ENCODE measurements at places on chromosomes 7 and 10.

DNA sequence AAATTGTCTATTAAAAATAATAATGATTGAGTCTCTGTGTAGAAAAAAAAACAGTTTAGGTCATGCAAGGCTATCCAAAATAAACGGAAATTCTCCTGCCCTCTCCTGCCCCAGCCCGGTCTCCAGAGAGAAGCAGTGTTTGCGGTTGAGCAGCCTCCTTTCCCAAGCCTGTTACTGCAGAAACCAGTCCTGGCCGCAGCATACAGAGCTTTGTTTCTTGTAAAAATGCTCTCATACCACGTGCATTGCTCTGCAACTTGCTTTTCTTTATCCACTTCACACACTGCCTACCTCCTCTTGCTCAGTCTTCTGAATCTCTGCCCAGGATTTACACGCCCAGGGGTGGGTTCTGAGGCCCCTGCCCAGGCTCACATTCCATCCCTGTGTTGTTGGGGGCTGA is 34.4 kb upstream of the CUL1 start:
- no peak for DNase-seq

DNA sequence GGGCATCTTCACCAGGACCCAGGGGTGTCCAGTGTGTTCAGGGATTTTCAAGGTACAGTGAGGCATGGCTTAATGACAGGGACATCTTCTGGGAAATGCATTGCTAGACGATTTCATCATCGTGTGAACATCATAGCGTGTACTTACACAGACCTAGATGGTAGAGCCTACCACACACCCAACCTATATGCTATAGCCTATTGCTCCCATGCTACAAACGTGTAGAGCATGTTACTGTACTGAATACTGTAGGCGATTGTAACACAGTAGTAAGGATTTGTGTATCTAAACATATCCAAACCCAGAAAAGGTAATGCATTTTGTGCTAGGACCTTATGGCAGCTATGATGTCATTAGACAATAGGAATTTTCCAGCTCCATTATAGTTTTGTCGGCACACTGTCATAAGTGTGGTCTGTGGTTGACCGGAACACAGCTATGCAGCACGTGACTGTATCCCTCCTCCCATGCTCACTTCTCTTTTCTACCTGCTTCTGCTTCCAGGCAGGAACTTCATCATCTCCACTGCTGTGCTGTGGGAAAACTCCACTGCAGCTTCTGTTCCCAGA is 416.2 kb upstream of the NFE2L3 start:
- DNase-seq = no peak

GRCh38 chr7:147492606-147493005 is 1098.0 kb upstream of the C7orf33 start:
- no peak for DNase-seq

- DNase-seq = no peak
These were observed 20.7 kb downstream of the AHCYL2 start for GRCh38 chr7:129245533-129245932.

- DNase-seq = no peak
These were observed 1158.5 kb upstream of the C7orf33 start for GRCh38 chr7:147432079-147432478.

DNA sequence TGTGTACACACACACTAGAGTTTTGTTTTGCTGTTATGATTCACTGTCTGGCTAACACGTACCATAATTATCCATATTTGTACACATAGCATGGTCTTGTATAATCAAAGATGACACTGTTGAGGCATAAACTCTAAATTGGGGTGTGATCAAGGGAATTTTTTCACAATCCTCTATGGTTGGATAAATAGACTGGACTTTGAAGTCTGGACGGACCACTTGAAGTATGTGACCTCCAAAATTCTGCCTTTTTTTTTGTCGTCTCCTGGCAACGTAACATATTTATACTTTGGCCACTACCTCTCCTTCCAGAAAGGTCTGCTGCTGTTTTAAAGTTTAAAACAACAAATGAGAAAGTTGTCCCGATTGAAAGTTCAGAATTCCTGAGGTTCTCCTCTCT is 193.4 kb downstream of the CACNB2 start:
- no peak for DNase-seq

- no peak for DNase-seq
These were observed 49.3 kb upstream of the ITPRID1 start for GRCh38 chr7:31464601-31465000.

DNA sequence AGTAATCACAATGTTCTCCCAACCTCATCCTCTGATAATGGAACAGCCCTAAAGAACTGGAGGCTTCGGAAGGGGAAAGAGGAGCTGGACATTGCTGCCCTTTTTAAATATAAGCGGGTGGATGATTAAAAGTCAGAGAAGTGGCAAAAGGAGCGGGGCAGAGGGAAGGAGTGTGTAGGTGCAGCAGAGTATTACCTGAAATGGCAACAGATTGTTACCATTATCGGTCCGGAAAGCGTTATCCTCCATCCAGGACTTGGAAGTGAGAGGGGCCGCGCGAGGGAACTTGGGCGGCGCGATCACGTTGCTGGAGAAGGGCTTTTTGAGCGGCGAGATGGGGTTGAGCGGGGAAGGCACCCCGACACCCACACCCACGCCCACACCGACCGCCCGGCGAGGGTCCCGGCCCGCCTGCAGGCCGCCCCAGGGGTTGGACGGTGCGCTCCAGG is 51.7 kb downstream of the CPEB3 start:
- no peak for DNase-seq

DNA sequence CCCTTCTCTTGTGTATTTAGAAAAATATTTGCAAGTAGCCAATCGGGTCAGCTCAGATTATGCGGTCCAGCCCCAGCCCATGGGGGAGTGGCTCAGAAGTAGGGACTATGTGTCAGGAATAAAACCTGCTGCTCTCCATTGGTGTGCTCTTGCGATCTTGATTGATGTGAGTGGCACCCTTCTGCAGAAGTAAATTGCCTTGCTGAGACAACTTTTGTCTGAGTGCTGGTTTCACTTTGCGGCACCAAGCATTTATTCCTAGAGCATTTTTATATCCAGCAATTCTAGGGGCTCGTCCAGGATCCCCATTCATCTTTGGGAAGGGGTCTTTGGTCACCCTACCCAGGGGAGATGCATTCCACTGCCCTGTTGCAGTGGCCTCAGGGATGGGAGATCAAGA is 26.1 kb upstream of the FAM221A start:
- DNase-seq = no peak
